Activated CD4-positive, alpha-beta T cell treated with anti-CD3 and anti-CD28 coated beads for 36 hours (primary cell): ENCODE measurements at places on chromosomes 2 and 18.
A peak's percentile ranks its signal among the peaks of the same experiment; 100 is the strongest.

DNA sequence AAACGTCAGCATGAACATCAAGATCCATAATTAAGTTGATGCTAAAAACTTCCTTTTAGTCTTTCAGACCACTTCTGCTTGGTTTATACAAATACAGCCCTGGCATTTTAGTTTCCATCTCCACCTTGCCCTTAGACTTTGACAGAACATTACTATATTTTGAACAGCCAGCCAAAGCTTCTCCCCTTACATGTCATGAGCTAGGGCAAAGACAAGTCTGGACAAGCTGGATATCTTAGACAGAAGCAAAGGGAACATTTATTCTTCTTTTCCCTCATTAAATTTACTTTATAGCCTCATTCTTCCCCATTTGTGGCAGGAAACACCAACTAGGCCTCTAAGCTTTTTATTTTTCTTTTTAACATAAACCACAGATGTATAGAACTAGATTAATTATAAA, 403.3 kb downstream of the SUCLG1 start:
- DNase-seq = no peak

- no peak for DNase-seq
Measured at GRCh38 chr18:49002881-49003280, 52.1 kb upstream of the SMAD7 start.

DNA sequence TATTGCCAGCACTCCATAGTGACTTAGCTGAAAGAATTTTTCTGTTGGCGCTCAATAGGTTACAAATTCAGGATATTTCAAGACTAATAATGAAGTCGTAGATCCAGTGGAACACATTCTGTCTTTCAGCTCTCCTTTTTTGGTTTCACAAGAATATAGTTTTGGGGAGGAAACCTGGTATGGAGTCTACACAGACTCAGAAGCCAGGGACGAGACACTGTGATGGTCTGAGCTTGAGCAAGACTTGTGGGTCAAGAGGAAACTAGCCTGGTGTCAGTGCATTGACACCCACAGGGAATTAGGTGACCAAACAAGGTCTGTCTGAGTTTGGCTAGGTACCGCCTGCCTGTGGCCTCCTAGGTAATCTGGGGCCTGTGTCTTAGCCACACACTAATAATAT, 26.9 kb downstream of the ARL4C start:
- DNase-seq = no peak

DNA sequence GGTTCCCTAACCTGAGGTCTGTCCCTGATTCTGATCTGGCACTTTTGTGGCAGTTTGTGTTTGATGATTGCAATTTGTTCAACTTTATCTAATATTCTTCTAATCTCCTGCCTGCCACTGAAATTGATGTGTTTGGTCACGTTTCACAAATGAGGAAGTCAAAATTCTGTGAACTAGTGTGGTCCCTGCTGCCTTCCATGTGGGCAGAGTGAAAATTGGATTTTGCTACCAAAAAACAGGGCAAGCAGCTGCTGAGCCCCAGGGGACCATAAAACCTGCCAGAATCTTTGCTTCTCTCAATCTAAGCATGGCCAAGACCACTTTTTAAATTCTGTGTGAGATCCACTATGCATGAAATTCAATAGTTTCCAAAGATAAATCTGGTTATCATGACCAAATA, 195.5 kb upstream of the CYRIA start:
- DNase-seq = no peak

- peak; percentile 26 for DNase-seq
Measured at GRCh38 chr2:143140864-143141661, 11.8 kb downstream of the ARHGAP15 start.

- no peak for DNase-seq
Measured at GRCh38 chr2:77578354-77578753, 56.2 kb upstream of the LRRTM4 start.

DNA sequence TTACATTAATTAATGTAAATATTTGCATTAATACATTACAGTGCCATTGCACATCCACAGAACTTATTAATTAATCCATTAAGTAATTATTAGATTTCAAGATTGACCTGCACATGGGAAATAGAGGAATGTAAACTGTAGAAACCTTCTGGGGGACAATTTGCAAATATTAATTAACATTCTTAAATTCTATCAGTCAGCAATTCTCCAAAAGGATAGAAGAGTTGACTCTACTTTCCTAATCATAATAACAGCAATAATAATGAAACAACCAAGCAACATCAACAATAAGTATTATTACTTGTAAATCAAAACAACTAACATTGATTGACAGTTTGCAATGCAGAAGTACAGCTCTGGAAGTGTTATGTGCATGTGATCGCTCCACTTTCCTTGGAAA, 281.6 kb upstream of the CRIM1 start:
- no peak for DNase-seq
